NCI-H524 treated with DMSO at 0.1 percent for 48 hours (cell line): ENCODE measurements at places on chromosomes 2 and 18.

DNA sequence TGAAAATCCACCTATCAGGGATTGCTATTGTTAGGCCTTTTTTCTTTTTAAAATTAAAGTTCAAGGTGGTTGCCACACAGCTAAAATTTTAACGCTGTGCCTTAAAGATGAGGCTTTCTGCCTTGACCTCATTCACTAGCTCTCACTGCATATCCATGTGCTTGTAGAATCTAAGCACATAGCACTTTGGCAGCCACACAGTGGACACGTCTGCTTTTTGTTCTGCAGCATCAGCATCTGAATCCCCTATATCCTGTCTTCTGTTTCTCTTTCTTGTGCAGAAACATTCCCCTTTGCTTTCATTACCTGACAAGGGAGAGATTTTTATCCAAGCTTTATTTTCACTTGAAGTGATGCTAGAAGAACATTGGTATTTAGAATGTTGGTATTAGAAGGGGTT, 38.1 kb downstream of the RALB start:
- DNase-seq: no peak

DNA sequence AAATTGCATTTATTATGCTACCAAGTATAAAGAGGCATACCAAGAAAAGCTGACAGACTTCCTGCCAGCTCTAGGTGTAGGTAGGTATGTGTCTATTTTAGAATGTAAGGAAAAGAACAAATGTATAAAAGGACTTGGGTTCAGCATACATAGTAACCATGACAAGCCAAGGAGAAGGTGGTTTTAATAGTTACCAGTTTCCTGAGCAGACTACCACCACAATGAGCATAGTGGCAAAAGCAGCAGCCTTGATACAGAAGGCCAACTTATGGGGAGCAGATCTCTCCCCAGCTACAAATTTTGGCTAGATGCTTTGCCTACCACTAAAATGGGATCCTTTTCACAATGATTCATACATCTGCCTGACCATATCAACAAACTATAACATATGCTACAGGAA, 34.5 kb downstream of the METTL8 start:
- no peak for DNase-seq

GRCh38 chr2:105426626-105427292, 27.9 kb upstream of the FHL2 start:
- no peak for DNase-seq

DNA sequence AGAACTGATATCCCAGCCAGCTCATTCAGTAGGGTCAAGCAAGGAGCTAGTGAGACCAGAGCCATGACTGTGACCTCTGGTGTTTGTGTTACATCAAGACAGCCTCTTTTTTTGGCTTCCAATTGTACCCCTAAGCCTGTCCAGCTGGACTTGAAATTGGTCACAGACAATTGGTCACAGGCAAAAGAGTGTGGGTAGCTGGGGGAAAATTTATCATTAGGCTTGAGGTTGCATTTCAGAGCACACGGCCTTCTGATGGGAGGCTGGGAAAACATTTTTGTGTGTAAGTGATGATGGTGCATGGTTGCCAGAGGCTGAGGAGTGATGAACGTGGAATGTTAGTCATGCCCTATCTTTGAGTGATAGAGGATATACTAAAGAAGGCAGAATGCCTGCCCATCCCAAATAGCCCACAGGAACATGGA, 285.1 kb upstream of the SLC14A2 start:
- DNase-seq: no peak

- DNase-seq: no peak
These were observed 491.9 kb upstream of the FANCL start for GRCh38 chr2:58732999-58733398.
